Bronchial epithelial cell (primary cell): ENCODE measurements at places on chromosomes 12 and 14. TPM values are rescaled to one million over a fixed set of nuclear protein-coding genes. Genes with fewer than 3 reads are reported as not detected.

The LTB4R2 gene
- total RNA-seq, result 10.5 and 17.4 TPM in 2 replicates

DNA sequence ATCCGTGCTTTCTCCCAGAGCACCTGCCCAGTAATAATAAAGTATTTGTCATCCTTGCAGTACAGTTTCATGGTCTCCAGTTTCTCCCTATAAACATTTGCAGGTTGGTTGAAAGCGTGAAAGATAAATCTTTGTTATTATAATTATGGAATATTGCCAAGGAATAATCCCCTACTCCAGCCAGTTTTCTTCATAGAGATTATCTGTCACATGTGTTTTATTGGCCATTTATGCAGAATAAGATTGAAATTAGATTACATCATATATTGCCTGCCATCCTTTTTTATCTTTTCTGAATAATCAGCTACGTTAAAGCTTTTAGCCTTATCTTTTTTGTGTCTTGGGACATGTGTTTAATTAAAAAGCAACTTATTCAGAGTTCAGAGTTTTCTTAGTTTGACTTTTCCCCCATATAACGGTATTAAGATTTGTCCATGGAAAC, 168.0 kb downstream of the KICS2 start:
- no peak for DNase-seq

The SOAT2 gene
- not detected in 2 replicates for total RNA-seq

The DDN gene
- 0.13 and 0.26 TPM in 2 replicates for total RNA-seq

The TMPO gene
- total RNA-seq, result 34.1 and 45.0 TPM in 2 replicates
